HFF-Myc (cell line): ENCODE measurements at places on chromosomes 3 and 15.
A peak's percentile ranks its signal among the peaks of the same experiment; 100 is the strongest.

DNA sequence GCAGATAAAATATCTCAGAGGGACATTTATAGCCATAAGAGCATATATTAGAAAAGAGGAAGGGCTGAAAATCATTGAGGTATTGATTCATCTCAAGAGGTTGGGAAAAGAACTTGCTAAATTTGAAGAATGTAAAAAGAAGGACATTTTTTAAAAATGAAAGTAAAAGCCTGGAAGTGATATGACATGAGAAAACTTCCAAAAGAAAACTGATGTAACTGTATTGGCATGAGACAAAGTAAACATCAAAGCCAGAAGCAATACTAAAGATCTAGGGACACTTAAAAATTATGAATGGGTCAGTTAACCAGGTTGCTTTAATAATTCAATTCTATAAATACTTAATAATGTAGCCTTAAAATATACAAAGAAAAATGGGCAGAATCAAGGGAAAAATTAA lies 31.9 kb downstream of the CEP63 start:
- DNase-seq = no peak

GRCh38 chr3:71406972-71407810 lies 176.3 kb downstream of the FOXP1 start:
- DNase-seq = no peak

DNA sequence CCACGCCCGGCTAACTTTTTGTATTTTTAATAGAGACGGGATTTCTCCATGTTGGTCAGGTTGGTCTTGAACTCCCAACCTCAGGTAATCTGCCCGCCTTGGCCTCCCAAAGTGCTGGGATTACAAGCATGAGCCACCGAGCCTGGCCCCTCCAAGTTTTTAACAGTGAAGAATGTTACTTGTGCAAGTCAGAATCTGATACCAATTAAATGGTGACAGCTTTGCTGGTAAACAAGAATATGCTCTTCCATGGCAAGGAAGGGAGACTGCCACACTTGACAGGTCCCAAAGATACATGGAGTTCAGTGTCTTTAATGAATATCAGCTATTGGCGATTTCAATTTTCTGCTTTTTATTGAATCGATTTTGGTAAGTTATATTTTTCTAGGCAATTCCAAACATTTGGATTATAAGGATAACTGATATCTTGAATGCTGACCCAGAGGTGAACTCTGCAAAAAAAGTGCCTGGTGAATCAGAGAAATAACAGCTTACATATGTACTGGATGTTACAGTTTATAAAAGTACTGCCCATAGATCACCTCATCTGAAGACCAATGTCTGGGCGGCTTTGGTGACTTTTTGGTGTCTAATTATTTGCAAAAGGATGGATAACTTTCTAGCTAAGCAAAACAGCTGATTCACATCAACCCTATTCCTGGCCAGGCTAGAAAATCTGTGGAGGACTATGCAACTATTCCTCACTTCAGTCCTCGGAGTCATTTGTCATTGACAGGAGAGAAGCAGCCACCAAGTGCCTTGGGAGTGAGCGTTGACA lies 1.2 kb downstream of the PARP16 start:
- no peak for DNase-seq

GRCh38 chr3:45145681-45146614 lies at the start of gene CDCP1:
Gene CDCP1, minus strand, starts transcription at chr3:45146378. Its CDS starts 91 bp downstream, at chr3:45146287.
- DNase-seq = no peak

DNA sequence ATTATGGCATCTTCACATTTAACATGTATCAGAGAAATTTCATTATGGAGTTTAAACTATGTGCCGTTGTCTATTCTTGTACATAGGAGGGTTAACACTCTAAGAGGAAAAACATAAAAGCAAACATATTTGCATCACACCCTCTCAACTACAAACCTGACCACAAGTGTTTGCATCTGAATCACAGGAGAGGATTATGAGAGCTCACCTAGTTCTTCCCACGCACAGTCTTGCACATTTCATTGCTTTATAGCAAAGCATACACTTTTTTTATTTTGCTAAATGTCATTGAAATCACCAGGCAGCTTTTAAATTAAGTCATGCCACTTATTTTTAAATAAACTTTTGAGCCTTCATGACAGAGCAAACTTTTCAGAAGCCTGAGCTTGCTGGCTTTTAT lies 12.5 kb downstream of the TRAT1 start:
- no peak for DNase-seq

DNA sequence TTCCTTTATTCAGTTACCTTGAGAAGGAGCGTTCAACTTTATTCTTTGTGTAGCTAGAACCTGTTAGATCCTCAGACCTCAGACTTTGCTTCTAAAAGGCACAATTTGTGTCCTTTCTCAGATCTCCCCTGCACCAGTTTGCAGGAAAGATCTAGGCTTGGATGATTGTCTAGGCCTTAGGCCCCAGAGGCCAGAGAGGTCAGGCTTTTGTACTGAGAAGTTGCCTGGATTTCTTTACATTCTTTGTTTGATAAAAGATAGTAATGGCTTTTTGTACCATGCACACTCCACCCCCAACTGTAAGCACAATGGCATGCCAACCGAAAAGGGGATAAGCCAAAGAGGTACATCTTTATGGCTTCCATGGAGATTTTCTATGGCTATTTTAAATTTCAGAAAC lies 719.6 kb upstream of the NR2F2 start:
- DNase-seq = no peak

GRCh38 chr3:65148687-65149086 lies 460.9 kb upstream of the ADAMTS9 start:
- DNase-seq = no peak

DNA sequence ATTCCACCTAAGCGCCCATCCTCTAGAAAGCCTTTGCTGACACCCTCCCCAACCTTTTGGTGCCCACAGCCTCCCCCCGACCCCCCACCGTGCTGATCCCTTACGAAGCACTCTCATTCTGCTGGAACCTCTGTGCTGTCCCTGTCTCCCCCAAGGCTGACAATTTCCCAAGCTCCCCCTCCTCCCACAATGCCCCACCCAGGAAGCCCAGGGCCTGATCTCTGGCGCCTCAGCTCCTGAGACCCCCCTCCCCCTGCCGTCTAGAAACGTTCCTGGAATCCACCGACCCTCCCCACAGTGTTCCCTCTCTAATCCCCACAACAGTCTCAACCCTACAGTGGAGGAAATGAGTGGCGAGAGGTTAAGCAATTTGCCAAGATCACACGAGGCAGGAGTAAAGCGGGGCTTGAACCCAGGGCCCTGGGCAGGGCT lies 18.3 kb downstream of the MYL3 start:
- no peak for DNase-seq

DNA sequence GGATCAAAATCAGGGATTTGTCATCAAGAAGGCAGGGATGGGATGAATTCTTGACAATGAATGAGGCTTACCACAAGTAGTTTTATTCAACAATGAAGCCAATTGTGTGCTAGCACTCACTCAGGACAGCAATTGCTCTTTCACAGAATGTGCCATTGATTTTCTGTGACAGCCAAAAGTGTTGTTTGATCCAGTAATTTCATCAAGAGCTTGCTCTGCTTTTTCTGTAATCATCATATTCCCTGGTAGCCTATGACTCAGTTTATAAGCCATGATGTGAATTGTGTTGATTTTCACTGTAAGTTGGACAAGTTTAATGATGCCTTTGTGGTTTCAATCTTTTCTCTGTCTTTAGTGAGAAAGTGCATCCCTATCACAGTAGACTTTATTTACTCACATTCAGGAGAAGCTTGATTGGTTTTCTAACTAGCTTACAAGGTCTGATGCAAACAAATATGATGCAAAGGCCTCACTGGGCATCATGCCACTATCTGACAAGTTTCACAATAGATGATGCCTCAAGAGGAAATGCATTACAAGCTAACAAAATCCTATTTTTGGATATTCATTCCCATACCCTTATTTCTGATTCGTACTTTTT lies 13.6 kb upstream of the CSRNP1 start:
- DNase-seq = no peak

- no peak for DNase-seq
Measured at GRCh38 chr3:136685882-136686281, 66.3 kb downstream of the STAG1 start.

DNA sequence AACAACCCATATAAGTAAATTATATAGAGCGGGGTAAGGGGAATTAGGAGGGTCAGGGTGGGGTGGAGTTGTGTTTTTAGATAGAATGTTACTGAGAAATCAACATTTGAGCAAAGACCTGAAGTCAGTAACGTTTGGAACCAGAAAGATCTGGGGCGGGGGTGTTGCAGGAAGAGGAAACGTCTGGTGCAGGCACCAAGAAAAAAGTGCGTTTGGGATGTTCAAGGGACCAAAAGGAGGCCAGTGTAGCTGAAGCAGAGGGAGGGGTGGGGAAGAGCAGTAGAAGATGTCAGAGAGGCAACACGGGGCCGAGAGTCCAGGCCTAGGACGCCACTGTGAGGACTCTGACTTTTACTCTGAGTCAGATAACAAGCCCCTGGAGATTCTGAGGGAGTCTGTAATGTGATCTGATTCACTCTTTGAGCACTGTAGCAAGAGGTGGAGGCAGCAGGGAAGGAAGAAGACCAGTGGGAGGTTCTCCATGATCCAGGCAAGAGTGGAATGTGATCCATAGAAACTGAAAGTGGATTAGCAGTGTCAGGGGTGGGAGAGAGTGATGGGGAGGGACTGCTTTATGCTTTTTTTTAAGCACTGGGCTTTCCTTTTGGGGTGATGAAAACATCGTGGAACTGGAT lies 179.3 kb upstream of the CHRM5 start:
- DNase-seq = peak; percentile 5

DNA sequence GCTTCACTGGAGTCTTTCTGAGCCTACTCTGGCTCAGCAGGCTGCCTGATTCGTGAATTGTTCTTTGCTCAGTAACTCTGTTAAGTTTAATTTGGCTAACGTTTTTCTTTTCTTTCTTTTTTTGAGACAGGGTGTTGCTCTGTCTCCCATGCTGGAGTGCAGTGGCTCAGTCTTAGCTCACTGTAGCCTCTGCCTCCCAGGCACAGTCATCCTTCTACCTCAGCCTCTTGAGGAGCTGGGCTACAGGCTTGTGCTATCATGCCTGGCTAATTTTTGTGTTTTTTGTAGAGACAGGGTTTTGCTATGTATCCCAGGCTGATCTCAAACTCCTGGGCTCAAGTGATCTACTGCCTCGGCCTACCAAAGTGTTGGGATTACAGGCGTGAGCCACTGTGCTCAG lies 165.0 kb downstream of the PEX5L start:
- DNase-seq = no peak

DNA sequence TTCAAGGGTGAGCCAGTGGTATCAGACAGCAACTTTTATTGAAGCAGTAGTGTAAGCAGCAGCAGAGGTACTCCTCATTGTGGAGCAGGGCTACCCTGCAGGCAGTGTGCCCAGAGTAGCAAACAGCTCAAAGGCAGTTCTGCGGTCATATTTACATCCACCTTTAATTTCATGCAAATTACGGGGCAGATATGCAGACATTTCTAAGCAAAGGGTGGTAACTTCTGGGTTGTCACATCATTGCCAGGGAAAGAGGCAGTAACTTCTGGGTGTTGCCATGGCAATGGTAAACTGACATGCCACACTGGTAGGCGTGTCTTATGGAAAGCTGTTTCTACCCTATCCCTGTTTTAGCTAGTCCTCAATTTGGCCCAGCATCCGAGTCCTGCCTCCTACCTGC lies 46.5 kb upstream of the CLDN18 start:
- no peak for DNase-seq

DNA sequence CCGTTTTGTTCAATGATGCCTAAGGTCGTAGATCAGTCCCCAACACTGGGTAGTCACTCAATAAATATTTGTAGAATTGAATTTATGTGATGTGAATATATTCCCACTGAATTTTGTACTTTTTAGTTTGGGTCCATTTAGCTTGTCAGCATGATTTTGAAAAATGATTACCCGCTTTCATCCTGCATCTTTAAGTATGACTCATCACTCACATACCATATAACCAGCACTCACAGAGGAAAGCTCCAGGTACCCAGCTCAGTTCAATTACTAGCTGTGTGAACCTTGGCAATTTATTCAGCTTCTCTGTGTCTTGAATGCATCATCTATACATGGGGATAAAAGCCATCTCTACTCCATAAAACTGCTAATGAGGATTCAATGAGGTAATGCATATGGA lies 2.2 kb upstream of the MLF1 start:
- DNase-seq = no peak

- peak; percentile 97 for DNase-seq
Measured at GRCh38 chr3:99895703-99896441, 78.2 kb downstream of the CMSS1 start.

- no peak for DNase-seq
Measured at GRCh38 chr3:13023971-13024764, 49.1 kb downstream of the IQSEC1 start.

DNA sequence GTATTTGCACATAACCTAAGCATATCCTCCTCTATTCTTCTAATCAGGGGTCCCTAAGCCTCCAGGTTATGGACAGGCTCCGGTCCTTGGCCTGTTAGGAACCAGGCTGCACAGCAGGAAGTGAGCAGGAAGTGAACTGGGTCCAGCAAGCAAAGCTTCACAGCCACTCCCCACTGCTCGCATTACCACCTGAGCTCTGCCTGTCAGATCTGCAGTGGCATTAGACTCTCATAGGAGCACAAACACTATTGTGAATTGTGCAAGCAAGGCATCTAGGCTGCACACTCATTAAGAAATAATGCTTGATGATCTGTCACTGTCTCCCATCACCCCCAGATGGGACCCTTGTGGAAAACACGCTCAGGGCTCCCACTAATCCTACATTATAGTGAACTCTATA lies 9.8 kb downstream of the MSL2 start:
- no peak for DNase-seq

GRCh38 chr3:28972921-28973320 lies 307.9 kb upstream of the RBMS3 start:
- DNase-seq = peak; percentile 40

DNA sequence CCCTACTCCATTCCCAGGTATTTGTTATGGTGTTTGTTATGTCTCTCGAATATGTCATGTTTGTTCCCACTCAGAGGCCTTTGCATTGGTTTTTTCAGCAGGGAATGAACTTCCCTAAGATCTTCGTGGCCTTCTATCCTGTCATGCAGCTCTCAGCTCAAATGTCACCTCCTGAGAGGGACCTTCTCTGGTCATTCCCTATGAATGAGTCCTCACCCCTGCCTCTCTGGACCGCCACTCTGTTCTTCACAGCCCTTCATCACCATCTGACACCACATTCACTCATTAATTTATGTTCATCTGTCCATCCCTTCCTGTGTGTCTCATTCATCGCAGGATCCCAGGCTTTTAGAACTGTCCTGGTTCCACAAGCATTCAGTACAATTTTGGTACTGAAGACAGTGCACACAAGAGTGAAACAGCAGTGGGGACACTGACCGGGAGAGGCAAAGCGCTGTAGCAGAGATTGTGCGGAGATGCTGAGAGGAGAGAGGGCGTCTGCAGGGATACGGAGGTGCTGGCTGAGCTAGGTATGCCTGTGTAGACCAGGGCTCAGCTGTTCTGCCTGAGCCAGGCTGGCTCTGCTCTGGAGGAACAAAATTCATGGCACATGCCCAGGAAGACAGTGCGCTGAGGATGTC lies 132.3 kb downstream of the CHCHD6 start:
- DNase-seq = no peak

- no peak for DNase-seq
Measured at GRCh38 chr15:78130466-78131294, 565 bp downstream of the CIB2 start.

DNA sequence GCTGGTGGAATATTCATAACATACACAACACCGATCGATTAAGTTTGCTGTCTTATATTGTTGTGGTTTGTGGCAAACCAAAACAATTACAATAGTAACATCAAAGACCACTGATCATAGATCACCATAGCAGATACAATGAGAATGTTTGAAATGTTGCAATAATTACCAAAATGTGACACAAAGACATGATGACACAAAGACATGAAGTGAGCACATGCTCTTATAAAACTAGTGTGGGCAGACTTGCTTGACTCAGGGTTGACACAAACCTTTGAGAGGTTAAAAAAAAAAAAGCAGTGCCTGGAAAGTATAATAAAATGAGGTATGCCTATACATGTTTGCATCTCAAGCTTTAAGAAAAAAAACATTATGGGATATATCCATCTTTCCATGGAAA lies 130.3 kb downstream of the NR1I2 start:
- DNase-seq = no peak
